ENCODE measurements at places on chromosomes 6 and 20.

GRCh38 chr6:17448165-17448564 is 54.8 kb downstream of the CAP2 start:
- DNase-seq: no peak

- DNase-seq: no peak
These were observed 119.0 kb downstream of the ALDH8A1 start for GRCh38 chr6:134830940-134831339.

- no peak for DNase-seq
These were observed 17.0 kb downstream of the CRISP1 start for GRCh38 chr6:49849213-49849907.

DNA sequence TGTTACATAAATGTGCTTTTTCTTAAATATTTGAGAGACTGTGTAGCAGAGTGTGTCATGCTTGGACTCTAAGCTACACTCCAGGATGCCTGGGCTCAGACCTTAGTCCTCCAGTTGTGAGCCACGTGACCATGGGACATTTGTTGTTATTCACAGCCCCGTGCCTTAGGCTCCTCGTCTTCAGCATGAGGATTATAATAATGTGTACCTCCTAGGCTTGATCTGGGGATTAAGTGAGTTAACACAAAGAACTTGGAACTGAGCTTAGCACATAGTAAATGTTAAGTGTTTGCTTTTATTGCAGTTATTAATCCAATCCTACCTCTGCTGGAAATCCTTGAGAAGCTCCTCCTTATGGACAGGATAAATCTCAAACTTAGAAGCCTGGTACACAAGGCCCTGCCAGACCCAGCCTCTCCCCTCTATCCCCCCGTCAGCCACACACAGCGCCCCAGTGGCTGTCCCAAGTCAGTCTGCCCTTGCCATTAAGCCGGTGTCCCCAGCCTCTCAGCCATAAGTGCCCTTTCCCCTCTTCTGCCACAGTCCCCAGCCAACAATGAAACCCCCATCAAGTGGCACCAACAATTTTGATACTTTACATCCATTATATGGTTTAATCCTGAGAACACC is 177.5 kb downstream of the TMEM242 start:
- no peak for DNase-seq

DNA sequence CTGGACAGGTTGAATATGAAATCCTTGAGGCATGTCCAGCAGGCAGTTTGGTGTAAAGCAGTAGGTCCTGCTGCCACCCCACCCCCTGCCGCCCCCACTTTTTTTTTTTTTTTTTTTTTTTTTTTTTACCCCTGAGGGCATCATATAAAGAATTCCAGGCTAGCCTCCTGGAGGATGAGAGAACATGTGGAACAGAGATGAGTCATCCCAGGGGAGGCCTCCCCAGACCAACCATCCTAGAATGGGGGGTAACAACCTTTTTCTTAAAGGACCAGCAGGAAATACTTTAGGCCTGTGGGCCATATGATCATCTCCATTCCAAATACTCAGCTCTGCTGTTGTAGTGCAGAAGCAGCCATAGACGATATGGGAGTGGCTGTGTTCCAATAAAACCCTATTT is 170.9 kb downstream of the GJA10 start:
- DNase-seq: no peak

DNA sequence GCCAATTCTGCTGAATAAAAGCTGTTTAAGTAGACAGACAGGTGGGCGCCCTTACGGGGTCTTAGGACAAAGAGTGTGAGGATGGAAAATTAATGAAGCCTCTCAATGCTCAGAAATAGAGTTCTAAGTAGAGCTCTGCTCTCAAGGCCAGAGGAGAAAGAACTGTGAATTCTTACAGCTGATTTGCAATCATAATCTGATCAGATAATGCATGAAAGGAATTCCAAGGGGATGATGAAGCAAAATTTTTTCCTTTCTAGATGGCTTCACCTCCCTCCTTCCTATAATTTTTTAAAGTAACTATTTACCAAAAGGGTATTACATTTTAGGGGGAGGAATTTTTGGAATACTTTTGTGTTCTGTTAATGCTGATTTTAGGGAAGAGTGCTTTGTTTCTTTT is 308.1 kb upstream of the HS3ST5 start:
- no peak for DNase-seq

GRCh38 chr6:132902901-132903300 is 88.5 kb downstream of the RPS12 start:
- no peak for DNase-seq

DNA sequence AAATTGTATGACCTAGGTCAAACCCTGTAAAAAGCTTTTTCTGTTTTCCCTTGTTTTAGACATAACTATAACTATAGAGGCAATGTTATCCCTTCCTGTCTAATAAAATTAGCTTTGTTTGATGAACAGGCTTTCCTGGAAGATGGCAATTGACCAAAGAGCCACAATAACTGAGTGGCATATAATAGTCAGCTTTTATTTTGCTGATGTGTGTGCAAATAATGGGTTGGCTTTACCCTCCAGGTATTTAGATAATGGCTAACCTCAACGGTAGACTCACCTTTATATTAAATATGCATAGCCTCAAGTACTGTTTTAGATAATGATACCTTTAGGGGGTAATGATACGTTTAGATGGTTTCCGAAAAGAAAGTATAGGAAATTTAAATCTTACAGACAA is 15.0 kb downstream of the TBXT start:
- DNase-seq: no peak

GRCh38 chr6:168690271-168690670 is 249.3 kb downstream of the SMOC2 start:
- DNase-seq: no peak

GRCh38 chr20:17972121-17972520 is 3.3 kb downstream of the MGME1 start:
- no peak for DNase-seq

GRCh38 chr20:43397147-43397546 is 60.5 kb upstream of the SRSF6 start:
- DNase-seq: no peak

DNA sequence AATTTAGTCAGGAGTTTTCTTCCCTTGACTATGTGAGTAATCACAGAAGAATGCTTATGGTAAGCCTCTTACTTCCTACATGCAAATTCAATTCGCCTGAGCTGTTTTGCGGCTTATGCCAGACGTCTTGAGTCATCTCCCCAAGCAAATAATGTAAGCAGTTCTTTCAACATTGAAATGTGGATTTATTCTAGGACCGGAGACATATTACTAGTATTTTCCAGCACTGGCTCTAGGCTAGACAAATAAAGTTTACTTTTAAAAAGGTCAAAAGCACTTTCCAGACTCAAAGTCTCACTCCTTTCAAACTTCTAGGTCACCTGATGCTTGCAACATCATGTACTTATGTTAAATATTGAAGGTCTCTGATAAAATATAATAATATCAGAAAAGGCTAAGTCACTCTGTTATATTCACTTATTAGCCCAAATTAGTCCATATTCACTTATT is 38.1 kb upstream of the NOX3 start:
- no peak for DNase-seq

DNA sequence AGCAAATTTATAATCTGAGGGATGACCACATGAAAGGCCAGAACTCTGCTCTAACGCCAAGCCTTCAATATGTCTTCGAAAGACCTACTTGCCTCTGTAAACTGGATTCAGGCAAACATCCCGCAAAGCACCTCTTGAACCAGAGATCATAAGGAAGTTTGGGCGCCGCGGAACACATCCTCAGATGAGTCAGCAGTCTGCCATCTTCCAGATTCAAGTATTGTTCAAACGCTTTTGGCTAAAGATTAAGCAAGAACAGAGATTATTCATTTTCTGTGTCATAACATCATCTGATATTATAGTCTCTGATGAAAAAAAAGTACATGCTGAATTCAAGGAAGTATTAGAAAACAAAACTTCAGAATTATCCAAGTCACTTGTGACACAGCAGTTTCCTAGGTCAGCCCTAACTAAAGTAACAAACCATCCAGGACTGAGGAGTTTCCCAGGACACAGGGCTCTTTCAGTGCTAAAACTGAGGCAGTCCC is 20.8 kb downstream of the TBC1D7 start:
- DNase-seq: no peak

- no peak for DNase-seq
These were observed 114.5 kb upstream of the SLC22A16 start for GRCh38 chr6:110590821-110591351.

DNA sequence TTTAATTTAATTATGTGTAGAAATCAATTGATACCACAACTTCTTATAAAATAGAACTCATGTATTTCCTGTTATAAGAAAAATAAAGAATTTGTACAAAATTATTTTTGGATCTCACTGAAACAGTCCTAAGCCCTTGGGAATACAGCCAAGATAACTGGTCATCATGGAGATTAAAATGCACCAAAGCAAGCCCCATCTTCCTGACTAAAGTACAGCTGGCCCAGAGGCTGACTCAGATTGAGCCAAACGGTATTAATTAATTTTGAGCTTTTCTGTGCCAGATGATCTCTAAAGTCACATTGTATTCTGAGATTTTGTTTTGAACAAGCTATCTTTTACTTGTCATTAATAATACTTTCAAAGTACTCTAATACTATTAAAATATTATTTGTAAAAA is 978.5 kb downstream of the TBC1D32 start:
- DNase-seq: no peak

Data from stimulated activated CD4-positive, alpha-beta T cell treated with anti-CD3 and anti-CD28 coated beads, Interleukin-4, amount 100 ng/mL, for 1 hour (primary cell).